ENCODE measurements at places on chromosomes 7 and 10.
A peak's percentile ranks its signal among the peaks of the same experiment; 100 is the strongest.

DNA sequence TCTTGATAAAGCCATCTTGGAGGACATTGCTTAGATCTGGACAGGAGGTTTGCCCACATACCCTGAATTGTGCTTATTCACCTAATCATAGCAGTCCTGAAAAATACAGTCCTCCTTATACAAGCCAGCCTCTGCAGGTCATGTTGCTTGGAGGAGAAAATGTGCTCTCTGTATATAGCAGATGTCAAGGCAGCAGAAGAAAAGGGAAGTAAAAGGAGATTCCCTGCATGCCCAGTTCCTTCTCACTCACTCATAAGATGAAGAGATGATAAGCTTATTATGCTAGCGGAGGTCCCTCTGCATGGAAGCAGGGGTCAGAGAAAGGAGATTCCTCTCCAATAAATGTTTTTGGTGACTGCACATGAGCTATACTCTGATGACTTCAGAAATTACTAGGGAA lies 458.8 kb upstream of the ZMIZ1 start:
- no peak for DNase-seq

DNA sequence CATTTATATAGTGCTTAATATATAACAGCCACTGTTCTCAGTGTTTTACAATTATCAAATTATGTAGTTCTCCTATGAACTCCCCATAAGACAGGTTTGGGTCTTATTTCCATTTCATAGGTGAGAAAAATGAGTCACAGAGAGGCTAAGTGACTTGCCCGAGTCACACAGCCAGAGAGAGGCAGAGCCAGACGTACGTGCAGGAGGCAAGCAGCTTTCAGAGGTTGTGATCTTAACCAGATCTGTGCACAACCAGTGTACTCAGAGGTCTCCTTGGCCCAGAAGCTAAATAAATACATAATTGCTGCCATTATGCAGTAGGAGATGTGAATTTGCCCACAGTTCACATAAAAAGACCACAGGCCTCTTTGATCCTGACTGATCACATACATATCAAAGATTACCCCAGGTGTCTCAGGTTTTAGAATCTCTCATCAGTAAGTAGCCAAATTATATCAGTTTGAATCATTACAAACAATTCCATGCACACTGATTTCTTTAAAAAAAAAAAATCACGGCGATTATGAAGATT lies 304.7 kb upstream of the AOAH start:
- no peak for DNase-seq

DNA sequence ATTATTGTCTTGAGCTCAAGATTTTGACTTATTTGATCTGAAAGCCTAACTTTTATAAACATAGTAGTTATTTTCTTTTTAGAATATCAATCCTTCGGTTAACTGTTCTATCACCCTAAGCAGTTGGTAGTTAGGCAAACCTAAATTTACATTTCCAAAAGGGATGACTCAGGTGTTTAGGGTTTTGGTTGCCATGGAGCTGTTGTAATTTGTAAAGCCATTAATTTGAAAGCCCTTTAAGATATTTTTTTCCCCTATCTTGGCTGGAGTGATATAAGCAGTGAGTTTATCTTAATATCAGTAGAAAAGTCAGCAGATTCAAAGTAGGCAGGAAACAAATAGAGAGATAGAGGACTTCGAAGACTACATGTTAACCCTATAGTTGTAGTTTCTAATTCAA lies 1472.6 kb upstream of the CELF2 start:
- no peak for DNase-seq

GRCh38 chr7:44331682-44332081 lies 6.3 kb upstream of the CAMK2B start:
- DNase-seq: no peak

DNA sequence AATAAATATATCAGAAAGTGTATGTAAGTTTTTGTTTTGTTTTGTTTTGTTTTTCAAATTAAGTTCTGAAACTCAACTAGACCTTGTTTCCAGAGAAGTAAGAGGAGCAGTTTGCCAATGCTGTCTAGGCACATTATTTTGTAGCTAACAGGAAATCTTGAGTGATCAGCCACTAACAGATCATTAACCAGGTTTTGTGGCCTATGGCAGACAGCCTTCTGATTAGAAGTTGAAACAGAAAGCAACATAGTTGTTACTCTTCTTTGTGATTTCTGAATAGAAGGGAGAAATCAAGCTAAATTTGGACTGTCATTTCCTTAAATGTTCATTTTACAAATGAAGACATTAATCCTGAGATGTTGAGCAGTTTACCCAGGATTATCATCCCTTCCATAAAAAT lies 142.6 kb downstream of the PLXDC2 start:
- no peak for DNase-seq

DNA sequence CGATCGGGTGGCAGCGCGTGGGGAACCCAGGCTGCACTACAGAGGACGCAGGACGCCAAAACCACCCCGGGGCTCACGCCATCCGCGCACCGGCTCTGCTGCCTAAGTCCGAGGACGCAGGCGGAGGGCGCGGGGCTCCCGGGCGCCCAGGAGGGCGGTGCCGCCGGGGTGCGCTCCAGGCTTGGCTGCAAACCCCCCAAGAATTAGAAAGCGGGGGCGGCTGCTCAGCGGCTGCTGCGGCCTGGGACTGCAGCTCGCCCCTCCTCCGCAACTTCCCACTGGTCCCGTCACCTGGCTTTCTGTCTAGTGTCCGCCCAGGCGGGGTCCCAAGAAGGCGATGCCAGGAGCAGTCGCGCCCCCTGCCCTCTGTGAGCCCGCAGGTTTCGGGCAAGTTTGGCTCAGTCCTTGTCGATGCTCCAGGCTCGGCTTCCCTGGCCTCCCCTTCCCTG lies 1.7 kb upstream of the POU6F2 start:
- no peak for DNase-seq

- DNase-seq: no peak
Observed at GRCh38 chr10:71790749-71791440, 17.6 kb upstream of the VSIR start.

DNA sequence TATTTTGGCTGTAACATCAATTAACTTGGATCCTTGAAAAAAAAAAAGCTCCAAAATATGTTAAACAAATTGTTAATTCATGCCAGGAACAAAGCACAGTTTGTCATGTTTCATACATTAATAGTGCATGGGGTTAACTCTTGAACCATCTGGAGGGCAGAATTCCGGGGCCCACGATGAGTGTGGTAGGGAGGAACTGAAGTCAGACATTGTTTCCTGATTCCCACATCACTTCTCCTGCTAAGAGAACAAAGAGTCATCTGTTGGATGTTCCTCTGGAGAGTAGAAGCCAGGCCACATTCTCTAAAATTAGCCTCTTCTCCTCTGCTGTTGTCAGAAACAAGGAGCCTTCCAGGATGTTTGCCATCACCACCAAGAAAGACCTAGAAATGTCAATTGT lies 54.6 kb downstream of the TMEM178B start:
- DNase-seq: no peak

- DNase-seq: no peak
Observed at GRCh38 chr7:104814671-104815400, 199.2 kb upstream of the KMT2E start.

GRCh38 chr7:69736126-69736810 lies 138.0 kb downstream of the AUTS2 start:
- no peak for DNase-seq

DNA sequence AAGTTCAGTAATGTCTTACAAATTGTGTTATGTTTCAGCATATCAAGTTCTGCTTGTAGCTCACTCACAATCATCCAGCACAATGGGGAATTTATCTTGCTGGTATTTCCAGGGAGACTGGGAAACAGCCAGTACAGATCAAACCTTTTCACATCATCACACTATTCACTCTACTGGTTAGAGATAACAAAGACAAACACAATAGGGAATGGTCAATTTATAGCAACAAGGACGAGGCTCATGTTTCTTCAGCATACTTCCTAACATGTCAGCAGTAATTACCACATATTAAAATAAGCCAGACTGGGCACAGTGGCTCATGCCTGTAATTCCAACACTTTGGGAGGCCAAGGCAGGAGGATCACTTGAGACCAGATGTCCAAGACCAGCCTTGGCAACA lies 38.3 kb downstream of the TOMM7 start:
- DNase-seq: no peak

DNA sequence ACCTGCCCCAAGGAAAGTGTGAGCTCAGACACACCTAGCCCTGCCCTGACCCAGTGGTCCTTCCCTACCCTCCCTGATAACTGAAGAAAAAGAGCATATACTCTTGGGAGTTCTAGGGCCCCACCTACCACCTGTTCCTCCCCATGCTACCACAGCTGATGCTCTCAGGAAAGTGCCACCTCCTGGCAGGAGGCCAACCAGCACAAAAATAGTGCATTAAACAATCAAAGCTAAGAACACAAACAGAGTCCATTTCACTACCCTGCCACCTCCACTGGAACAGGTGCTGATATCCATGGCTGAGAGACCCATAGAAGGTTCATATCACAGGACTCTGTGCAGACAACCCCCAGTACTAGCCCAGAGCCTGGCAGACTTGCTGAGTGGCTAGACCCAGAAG lies 288.6 kb upstream of the PHF14 start:
- no peak for DNase-seq

DNA sequence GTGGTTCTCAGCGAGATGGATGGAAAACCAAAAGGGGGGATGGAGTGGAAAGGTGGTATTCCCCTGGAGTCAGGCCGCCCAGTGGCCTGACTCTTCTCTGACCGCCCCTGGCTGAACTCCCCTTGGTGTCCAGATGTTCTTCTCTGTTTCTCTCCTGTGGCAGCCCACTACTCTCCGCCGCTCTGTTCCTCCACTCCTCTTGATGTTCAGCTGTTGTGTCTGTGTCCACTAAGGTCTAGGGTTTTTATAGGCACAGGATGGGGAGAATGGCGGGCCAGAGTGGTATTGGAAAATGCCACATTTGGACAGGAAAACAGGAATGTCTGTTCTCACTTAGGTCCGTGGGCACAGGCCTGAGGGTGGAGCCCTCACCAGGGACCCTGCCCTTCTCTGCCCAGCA lies 954.3 kb upstream of the MBL2 start:
- no peak for DNase-seq

DNA sequence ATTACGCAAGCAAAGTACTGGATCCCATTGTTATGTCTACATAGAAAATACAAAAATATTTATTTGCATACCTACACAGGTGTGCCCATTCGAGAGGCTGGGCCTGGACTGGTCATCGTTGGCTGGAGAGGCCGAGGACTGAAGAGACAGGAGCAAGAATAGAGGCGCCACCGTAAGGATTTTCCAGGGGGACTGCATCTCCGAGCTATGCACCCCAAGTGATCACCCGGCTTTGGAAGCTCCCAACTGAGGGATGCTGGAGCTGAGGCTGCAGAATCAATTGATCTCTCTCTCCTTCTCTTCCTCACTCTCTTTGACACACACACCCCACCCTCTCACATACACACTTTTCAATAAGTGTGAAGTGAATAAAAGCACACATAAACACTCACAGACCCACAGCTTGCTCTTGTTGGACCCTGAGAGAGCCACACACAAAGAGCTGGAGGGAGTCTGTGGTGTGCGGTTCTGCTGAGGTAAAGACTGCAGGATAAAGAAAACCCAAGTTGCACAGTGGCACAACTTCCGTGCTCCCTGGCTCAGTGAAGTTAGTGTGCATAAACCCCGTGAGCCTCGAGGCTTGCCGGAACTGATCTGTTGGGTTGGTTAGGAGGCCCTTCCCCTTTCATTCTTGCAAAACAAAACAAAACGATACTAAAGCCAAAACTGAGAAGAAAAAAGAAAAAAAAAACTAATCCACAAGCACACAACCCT lies at the start of gene AOAH:
Gene AOAH, minus strand, starts transcription at position 544 of the 714 bp plus-strand sequence. Its CDS starts 346 bp downstream, at position 198.
- DNase-seq: peak; percentile 99

DNA sequence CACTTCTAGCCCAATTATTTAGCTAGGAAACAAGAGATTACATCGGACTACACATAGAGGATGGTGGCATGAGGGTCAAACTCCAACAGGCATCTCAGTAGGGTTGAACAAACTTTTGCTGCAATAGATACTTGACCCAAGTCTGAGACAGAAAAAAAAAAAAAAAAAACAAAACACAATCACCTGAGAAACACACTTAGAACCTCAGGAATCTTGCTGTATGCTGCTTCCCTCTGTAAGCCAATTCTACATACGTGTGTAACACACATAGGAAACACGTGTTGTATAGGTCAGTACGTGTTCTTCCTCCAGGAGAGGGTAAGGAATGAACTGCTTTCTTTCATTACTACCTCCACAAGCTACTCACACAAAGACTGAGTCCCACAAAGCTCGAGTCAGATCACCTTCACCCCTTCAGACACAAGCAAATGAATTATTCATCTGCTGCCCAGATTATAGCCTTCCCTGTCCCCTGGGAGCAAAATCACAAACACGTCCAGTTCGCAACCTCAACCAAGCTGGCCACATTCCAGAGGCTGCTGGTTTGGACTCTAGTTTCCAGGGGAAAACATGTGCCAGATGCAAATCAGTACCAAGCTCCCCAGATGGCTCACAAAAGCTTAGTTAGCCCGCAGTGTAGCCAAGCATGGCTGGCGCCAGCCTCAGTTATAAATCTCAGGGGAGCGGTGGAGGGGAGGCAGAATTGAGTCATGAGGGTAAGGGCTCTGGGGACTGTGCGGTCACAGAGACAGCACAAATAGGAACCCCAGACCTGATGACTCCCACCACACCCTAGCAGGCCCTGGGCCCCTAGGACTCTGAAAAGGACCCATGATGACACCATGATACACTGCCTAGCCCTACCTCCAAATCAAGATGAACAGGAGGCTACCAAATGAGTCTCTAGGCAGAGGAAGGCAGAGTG lies 15.1 kb downstream of the PSAP start:
- DNase-seq: peak; percentile 55

GRCh38 chr10:26800468-26800867 lies 60.3 kb downstream of the ABI1 start:
- no peak for DNase-seq

DNA sequence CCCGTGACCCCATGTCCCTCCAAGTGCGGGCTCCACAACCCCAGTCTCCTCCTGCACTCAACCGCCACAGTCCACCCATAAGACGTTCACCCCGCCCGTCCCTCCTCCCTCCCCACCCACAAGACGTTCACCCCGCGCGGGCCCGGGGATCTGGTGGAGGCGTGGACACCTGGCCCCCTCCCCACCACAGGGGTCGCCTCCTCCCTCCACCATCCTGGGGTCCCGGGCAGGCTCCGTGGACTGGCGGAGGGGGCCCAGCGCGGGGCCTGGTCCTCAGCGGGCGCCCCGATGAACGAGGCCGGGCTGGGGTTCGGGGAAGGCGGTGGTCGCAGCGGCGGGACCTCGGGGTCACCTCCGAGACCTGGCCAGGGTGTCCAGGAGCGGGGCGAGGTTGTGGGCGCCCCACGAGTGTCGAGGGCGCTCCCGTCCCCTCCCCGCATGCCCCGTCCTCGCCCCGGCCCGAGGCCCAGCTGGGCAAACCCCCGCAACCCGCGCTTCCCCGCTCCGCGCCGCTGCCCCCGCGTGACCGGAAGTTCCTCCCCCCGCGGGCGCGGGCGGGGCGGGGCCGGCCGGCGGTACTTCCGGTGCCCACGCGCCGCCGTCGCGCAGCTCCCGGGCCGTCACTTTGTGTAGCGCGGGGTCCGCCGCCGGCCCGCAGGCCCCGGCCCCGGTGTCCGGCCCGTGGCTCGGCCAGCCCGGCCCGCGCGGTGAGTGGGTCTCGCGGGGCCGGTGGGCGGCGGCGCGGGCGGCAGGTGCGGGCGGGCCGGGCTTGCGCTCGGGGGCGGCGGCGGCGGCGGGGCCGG lies at the start of gene ZNF316:
Gene ZNF316, plus strand, starts transcription at position 578 of the 803 bp plus-strand sequence. CDS start 5,092 bp downstream, outside the sequence.
- DNase-seq: peak; percentile 24

- DNase-seq: peak; percentile 69
Observed at GRCh38 chr7:102890292-102890970, 22.4 kb upstream of the LRRC17 start.
